ENCODE measurements at places on chromosomes 16 and 17.

- no peak for DNase-seq
Observed at GRCh38 chr16:19090916-19091315, 22.8 kb upstream of the ITPRIPL2 start.

GRCh38 chr17:66776999-66777688 is 57.8 kb upstream of the CACNG5 start:
- no peak for DNase-seq

GRCh38 chr16:8370374-8371270 is 219.7 kb downstream of the TMEM114 start:
- DNase-seq, result no peak

GRCh38 chr17:53391197-53391596 is 431.5 kb upstream of the KIF2B start:
- no peak for DNase-seq

- DNase-seq, result no peak
Observed at GRCh38 chr17:37726248-37726647, 18.6 kb downstream of the HNF1B start.

DNA sequence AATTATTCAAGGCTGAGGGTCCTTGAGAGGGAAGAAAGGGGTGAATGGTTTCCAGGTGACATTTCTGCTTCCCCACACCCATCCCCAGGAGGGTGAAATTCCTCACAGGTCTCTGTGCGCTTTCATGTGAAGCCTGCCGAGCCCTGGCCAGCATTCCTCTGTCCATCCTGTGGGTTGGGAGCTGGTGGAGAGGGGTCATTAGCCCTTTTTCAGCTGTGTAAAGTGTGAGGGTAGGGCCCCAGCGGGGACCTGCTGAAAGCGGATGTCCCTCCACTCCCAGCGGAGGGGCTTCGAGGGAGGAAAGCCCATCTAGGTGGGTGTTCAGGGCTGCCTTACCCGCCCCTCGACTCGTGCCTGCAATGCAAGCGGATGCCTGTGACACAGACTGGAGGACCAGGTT is 53.3 kb upstream of the DLX4 start:
- DNase-seq, result no peak

- DNase-seq, result no peak
Observed at GRCh38 chr17:56148333-56148732, 4.9 kb upstream of the ANKFN1 start.

DNA sequence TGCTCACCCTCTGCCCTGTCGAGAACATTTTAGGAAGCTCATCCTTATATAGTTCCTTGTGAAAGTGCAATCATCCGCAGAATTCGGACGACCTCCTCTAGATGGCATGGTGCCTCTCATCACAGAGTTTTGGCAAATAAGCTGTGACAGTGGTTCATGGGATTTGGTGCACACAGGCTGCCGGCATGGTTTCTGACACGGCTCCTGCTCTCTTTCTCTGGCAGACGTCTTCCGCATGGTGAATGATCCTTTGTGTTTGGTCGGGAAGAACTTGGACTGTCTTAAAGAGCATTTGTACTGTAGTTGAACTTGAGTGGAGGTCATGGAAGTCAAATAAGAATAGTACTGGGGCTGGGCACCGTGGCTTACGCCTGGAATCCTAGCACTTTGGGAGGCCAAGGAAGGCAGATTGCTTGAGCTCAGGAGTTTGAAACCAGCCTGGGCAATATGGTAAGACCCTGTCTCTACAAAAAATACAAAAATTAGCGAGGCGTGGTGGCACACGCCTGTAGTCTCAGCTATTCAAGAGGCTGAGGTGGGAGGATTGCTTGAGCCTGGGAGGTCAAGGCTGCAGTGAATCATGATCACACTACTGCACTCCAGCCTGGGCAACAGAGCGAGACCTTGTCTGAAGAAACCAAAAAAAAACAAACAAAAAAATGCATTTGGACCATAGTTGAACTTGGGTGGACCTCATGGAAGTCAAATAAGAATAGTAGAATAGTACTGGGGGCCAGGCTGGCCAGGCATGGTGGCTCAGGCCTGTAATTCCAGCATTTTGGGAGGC is 34.7 kb upstream of the NAT9 start:
- no peak for DNase-seq

- no peak for DNase-seq
Observed at GRCh38 chr16:11692171-11692570, 23.9 kb downstream of the SNN start.

DNA sequence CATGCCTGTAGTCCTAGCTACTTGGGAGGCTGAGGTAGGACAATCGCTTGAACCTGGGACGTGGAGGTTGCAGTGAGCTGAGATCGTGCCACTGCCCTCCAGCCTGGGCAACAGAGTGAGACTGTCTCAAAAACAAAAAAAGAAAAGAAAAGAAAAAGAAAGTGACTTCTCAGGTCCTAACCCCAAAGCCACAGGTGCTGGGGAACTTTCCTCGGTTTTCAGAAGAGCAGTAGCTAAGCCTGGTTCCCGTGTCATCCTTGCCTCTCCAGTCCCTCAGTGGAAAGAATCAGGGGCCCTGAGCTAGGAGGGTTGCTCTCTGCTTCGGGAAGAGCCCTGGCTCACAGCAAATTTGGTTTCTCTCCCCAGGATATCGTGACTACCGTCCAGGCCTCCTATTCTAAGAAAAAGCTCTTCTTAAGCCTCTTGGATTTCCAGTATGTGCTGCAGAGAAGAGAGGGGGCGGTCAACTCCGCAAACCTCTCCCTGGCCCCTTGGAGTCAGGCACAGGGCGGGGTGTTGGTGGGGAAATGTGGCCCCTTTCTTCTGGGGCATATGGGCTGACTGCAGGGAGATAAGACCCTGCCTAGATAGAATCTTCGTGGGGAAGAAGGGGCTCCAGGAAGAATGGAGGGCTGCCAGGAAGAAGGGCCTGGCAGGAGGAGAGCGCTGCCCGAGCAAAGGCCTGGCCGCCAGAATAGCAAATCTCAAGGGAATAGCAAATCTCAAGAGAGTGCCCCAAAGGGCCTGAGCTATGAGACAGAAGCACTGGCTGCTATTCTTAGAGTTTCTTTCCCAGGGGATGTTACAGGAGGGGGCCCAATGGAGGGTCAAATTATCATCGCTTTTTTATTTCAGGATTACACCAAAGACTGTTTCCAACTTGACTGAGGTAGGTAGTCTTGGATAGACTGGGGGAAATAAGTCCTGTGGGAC is 8.3 kb upstream of the NLRC5 start:
- no peak for DNase-seq

- no peak for DNase-seq
Observed at GRCh38 chr17:39638317-39638716, 1.4 kb downstream of the STARD3 start.

DNA sequence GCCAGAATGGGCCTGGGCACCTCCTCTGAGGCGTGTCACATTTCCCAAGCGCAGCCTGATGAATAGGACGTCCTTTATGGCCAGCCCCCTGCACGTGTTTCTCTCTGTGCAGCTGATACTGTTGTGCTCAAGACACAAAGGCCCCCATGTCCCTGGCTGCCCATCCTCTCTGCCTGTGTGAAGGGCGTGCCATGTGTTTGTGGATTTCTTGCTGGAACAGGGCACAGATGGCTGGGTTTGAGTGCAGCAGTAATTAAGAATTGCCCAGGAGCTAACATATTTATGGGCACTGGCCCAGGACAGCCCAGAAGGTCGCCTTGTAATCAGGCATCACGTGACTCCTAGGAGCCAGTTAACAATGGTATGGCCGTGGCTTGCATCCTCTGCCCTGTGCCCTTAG is 181.1 kb downstream of the CCDC182 start:
- no peak for DNase-seq

GRCh38 chr17:40366076-40366860 is 1.7 kb upstream of the GJD3 start:
- no peak for DNase-seq

- DNase-seq, result no peak
Observed at GRCh38 chr16:85794696-85795095, 4.6 kb downstream of the EMC8 start.

DNA sequence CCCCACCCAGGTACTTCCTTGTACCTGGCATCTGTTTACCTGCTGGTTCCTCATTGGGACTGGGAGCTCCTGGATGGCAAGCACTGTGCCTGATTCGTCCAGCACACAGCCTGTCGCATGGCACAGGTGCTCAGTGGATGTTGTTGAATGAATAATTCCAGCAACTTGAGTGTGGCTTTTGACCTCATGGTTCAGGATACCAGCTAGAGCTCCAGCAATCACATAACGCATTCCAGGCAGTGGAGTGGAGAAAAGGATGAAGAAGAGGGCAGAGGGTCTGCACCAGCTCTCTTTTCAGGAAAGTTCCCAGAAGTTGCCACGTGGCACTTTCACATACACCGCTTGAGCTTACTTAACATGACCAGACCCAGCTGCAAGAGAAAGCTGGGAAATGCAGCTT is 1.3 kb upstream of the CAMKK1 start:
- no peak for DNase-seq
